Thyroid gland (tissue), 4 donors: ENCODE measurements at places on chromosomes 16 and 17.
A peak's percentile ranks its signal among the peaks of the same experiment; 100 is the strongest.

- H3K4me3 ChIP-seq: no peak overlapping the region
- peak; percentile 71 for DNase-seq
- H3K4me1 ChIP-seq: peaks cover 83% of the 10 kb centered on the region
- H3K27me3 ChIP-seq: no peaks in the 10 kb centered on the region
Measured at GRCh38 chr17:59371416-59372100, 40.1 kb downstream of the YPEL2 start.

GRCh38 chr17:10198509-10199249 lies at the start of gene GAS7:
GAS7 (minus strand) TSS chr17:10198606.
- no peaks in the 10 kb centered on the region for H3K27me3 ChIP-seq
- H3K4me1 ChIP-seq: no peaks in the 10 kb centered on the region
- no peak within 1 kb of the TSS for H3K4me3 ChIP-seq

GRCh38 chr17:78019367-78019975 lies 61.0 kb downstream of the TNRC6C start:
- no peak overlapping the region for H3K27ac ChIP-seq
- H3K27me3 ChIP-seq: no peaks in the 10 kb centered on the region
- H3K4me1 ChIP-seq: no peaks in the 10 kb centered on the region
- H3K4me3 ChIP-seq: no peak overlapping the region
- DNase-seq: no peak

DNA sequence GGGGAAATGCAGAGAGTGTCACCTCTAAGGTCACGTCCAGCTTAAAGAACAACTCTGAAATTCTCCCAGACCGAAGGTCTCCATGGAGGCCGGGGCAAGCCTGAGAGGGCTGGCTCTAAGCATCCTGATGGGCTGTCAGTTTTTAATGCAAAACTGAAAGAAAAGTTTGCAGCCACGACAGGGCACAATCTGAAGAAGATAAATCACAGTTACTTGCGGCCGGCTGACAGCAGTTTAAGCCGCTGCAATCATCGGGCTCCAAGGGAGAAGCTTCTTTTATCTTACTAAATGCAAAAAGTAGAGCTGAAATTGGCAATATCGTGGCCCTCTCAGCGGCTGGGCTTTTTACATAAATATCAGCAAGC lies 168.8 kb downstream of the CYLD start:
- H3K27ac ChIP-seq: no peak overlapping the region
- no peaks in the 10 kb centered on the region for H3K4me1 ChIP-seq
- H3K4me3 ChIP-seq: no peak overlapping the region
- DNase-seq: no peak
